ENCODE measurements at places on chromosomes 7 and 10.

DNA sequence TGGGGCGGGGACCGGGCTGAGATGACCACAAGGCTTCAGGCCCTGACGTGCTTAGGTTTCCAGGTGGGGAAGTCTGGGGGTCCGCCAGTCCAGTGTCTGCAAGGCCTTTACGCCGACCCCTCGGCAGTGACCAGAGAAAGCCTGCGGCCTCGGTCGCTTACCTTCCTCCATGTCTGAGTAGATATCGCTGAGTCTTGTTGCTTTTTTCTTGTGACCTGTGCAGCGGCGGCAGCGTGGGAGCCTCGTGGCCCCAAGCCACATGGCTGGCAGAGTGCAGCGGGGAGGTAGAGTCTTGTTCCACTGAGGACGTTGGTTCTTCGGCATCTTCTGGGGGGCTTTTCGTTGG is 329 bp downstream of the NOLC1 start:
- DNase-seq = no peak

DNA sequence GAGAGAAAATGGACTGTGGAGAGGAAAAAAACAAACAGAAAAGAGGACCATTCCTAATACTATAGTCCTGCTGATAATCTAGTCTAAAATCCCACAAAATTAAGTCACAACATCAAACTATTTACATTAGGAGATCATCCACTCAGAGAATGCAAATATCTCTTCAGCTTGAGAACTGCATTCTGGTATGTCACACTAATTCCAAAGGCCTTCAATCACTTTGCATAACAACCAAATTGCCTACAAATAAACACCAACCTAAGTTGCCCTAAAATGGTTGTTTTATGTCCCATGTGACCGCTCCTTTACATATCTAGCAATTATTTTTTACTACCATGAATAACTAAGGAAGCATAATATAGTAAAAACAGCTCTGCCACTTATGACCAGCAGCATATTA is 264.3 kb downstream of the CACNA2D1 start:
- no peak for DNase-seq

GRCh38 chr10:1677307-1677939 is 59.9 kb downstream of the ADARB2 start:
- peak; percentile 1 for DNase-seq

DNA sequence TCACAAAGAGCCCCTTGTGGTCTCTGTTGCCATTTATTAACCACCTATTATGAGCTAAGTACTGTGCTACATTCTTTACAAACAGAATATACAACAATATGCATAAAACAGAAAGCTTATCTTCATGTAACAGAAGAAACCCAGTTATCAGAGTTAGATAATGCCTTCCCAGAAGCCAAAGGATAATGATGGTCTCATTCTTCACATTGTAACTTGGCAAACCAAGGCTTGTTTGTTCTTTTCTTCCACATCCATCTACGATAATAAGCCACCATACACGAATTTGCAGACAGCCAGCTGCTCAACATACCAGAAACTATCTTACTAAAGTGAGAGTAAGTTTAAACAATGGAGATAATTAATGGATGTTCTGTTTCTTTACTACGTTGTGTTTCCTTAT is 127.6 kb downstream of the NEBL start:
- no peak for DNase-seq

DNA sequence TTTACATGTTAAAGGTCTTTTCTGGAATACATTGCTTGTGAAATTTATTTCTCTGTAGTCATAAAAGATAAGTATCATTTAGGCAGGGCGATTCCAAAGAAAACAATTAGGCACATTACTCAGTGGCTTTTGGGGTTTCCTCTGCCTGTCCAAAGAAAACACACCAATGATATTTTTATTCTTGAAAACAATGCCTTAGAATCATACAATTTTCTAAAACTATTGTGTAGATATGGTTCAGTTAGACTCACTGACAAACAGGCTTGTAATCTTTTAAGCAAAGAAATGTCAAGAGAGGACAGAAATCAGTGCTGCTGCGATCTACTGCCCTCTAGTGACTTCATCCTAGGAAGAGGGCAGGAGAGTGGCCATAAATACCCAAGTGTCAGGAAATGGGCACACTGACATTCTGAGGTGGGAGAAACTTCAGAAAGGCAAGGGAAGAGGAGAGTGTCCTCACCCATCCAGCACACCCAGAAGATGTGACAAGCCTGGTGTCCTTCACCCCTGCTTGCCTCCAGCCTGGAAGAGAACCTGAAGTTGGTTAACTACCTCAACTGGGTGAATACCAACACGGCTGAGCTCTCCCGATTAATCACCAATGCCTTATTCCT is 120.5 kb downstream of the GALNT11 start:
- no peak for DNase-seq

DNA sequence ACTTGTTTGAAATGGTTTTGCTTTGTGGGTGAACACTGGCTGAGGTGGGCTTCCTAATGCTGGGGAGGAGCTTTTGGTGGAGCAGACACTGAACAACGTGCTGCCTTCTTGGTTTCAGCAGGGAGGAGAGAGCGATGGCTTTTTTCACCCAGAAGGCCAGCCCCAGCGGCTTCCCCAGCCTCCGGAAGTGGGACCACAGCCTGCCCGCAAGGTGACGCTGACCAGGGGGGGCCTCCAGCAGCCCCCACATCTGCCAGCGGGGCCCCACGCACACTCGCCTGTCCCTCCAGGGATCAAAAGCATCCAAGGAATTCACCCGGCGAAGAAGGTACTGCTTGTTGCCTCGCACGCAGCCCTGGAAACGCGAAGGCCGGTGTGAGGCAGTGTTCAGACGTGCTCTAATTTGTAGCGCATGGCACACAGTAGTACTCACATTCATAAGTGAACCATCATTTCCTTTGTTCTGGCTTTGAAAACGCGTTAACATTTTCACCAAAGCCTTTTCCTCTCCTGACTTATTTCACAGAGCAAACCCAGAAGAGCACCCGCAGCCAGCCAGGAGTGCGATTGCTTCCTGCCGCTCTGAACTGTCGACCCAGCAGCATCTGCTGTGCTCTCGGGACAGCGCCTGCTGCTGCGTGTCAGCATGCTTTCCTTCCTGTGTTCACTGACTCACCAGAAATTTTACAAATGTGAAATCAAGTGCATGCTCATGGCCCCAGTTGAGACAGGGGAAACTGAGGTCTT is 48.4 kb downstream of the SHH start:
- no peak for DNase-seq

DNA sequence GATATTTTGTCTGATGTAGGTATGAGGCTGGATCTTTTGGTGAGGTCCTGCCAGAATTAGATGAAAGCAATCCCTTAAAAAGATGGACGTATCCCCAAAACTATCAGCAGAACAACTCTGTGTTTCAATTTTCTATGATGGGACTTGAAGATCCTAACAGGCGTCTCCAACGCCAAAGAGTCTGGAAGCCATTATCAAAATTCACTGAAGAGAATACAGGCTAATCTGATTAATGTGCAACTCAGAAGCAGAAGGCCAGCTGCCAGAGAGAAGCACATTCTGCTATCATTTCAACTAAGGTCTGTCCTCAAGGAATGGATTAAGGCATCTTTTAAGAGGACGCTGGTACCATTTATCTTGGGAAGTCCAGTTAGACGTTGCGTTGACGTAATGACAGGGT is 119.7 kb downstream of the FGFR2 start:
- DNase-seq = no peak

GRCh38 chr10:80454513-80455460 is 677 bp downstream of the TSPAN14 start:
- no peak for DNase-seq
